GM19239 (cell line): ENCODE measurements at places on chromosomes 13 and 19.

DNA sequence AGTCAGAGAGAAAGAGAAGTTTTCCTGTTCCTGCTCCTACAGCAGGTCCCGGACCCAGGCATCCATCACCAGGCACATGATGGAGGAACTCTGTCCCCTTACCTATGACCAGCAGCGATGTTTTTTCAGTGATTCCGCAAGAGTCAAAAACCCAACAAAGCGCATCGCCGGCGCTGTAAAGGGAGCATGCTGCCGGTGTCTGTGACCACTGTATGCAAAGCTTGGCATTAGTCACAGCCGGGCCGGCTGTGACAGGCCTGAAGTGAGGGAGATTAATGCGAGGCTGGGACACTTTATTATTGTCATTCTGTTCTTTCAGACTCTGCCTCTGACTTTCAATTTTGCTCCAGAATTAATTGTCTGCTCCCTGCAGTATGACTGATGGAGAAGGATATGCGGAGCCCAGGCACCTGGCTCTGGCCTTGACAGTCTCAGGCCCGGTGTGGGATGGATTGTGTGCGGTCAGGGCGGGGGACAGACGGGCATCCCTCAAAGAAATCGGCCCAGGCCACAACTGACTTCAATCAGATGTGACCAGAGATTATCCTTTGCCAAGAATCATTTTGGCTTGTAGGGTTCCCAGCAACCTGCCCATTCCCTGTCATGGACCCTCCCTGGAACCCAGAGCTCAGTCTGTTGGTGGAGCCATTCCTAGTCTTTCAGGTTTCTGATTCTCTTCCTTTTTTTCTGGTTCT lies 462.0 kb upstream of the ZNF507 start:
- no peak for DNase-seq

DNA sequence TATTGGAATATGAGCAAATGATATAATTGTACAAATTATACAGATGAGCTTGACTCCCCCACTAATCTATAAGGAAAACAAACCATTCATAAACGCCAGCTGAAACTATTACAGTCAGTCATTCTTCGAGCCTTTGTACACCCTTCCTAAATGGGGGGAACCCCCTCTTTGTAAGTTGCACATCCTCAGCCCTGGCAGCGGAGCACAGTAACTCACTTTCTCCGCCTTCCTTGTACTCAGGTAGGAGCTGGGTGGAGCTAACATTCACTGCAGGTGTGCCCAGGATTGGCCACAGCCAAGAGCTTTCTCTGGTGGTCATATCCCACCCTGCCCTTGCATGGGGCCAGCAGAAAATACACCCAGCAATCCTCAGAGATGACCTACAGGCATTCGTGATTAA lies 28.6 kb downstream of the PIN1 start:
- DNase-seq: no peak

GRCh38 chr13:85755123-85755522 lies 44.1 kb downstream of the SLITRK6 start:
- no peak for DNase-seq

GRCh38 chr13:108948251-108948671 lies 318.9 kb downstream of the MYO16 start:
- no peak for DNase-seq

- DNase-seq: no peak
Measured at GRCh38 chr13:71712988-71713653, 153.9 kb downstream of the DACH1 start.

DNA sequence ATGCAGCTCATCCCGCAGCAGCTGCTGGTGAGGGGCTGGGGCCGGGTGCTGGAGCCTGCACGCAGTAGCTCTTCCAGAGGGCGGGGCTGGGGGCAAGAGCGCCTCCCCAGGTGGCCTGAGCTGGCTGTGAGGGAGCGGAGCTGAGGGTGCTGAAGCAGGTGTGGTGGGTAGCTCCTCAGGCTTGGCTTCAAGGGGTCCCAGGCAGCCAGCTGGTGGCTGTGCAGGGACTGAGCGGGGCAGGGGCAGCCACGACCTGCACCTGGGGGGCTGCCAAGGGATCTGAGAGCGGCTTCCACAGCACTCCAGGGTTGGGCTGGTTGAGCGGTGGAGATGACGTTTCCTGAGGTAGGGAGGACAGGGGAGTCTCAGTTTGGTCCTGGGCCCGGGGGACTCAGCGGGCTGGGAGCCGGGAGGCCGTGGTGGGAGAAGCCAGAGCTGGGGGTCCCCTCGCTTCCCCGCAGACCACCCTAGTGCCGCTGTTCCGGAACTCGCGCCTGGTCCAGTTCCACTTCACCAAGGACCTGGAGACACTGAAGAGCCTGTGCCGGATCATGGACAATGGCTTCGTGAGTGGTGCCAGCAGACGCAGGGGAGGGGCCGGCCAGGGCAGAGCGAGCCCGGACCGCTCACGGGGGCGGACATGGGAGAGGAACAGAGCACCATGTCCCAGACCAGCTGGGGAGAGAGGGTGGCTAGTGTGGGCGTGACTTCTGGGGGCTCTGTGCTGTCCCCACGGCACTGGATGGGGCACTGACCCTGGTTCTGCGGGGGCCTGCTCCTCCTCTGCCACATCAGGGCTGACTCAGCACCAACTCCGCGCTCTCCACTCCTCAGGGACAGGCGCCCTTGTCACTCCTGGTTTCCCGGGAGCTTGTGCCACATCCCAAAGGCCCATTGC lies 7.4 kb downstream of the PTOV1 start:
- no peak for DNase-seq

- DNase-seq: no peak
Measured at GRCh38 chr13:44465318-44465717, 91.7 kb downstream of the SERP2 start.

- no peak for DNase-seq
Measured at GRCh38 chr19:850221-850978, 1.7 kb upstream of the ELANE start.

DNA sequence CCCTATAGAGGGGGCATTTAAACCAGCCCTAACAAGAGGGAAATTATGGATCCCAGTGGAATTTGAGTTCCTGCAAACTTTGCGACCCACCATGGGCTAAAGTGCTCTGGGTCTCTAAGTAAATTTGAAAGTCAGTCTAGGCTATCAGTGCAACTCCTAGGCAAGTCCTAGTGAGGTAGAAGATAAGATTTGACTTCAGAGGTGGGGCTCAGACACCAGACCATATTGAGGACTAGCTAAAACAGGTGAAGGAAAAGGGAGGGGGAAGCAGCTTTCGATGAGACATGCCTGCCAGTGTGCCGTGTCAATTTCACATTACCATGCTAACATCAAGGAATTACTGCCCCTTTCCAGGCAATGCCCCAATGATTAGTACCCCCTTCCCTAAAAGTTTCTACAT lies 38.4 kb downstream of the CD320 start:
- DNase-seq: no peak

DNA sequence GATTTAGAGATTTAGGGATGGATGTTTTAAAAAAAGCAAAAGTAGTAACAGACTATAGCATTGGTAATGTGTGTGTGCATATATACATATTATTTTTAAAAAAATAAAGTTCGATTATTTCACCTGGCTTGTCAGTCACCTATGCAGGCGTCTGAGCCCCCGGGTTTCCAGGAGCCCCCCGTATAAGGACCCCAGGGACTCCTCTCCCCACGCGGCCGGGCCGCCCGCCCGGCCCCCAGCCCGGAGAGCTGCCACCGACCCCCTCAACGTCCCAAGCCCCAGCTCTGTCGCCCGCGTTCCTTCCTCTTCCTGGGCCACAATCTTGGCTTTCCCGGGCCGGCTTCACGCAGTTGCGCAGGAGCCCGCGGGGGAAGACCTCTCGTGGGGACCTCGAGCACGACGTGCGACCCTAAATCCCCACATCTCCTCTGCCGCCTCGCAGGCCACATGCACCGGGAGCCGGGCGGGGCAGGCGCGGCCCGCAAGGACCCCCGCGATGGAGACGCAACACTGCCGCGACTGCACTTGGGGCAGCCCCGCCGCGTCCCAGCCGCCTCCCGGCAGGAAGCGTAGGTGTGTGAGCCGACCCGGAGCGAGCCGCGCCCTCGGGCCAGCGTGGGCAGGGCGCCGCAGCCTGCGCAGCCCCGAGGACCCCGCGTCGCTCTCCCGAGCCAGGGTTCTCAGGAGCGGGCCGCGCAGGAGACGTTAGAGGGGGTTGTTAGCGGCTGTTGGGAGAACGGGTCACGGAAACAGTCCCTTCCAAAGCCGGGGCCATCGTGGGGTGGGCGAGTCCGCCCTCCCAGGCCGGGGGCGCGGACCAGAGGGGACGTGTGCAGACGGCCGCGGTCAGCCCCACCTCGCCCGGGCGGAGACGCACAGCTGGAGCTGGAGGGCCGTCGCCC lies 840 bp upstream of the CCNA1 start:
- DNase-seq: no peak

DNA sequence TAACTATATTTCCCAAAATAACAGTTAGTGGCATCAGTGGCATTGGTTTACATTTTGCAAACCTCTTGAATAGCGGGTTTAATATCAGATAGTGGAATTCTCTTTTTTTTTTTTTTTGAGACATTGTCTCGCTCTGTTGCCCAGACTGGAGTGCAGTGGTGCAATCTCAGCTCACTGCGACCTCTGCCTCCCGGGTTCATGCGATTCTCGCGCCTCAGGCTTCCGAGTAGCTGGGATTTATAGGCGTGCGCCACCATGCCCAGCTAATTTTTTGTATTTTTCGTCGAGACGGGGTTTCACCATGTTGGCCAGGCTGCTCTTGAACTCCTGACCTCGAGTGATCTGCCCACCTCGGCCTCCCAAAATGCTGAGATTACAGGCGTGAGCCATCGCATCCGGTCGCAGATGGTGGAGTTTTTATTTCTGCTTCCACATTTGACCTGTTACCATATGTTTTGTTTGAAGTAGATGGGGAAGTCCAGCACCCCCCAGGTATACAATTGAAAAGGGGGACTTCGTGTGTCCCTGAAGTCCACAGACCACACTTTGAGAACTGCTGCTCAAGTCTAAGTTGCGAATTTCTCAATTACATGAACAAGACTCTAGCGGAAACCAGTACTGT lies 40.5 kb upstream of the XPO4 start:
- DNase-seq: no peak

- no peak for DNase-seq
Measured at GRCh38 chr13:66659701-66660467, 570.3 kb downstream of the PCDH9 start.

- DNase-seq: no peak
Measured at GRCh38 chr19:46344363-46344762, 2.5 kb upstream of the PPP5C start.

GRCh38 chr19:53192771-53193534 lies at the start of gene ZNF665:
TSS of gene ZNF665 (minus strand) at chr19:53193358. CDS start at chr19:53182898, 10,460 bp downstream.
- peak; percentile 47 for DNase-seq

- no peak for DNase-seq
Measured at GRCh38 chr19:17654993-17655392, 33.2 kb downstream of the UNC13A start.

DNA sequence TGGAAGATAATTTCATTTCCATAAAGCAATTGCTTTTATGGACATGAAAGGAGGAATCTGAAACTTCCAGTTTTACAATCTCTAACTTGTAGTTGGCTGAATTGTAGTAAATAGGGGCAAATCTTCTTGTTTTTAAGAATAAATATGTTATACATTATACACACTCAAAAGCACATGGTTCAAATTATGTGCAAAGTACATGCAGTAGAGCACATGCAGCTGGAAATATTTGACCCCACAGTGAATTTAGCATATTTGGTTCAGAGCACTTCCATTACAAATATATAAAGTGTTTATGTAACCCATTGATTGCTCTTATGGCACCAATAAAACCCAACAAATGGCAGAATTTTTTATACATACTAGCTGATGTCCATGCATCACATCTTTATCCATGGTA lies 180.5 kb downstream of the IRS2 start:
- DNase-seq: no peak

- DNase-seq: no peak
Measured at GRCh38 chr13:77786695-77787287, 89.3 kb downstream of the SLAIN1 start.
